Suppressor macrophage (primary cell): ENCODE measurements at places on chromosomes 2 and 18.

GRCh38 chr2:207632575-207633493, 7.6 kb upstream of the METTL21A start:
- DNase-seq = peak; percentile 84

DNA sequence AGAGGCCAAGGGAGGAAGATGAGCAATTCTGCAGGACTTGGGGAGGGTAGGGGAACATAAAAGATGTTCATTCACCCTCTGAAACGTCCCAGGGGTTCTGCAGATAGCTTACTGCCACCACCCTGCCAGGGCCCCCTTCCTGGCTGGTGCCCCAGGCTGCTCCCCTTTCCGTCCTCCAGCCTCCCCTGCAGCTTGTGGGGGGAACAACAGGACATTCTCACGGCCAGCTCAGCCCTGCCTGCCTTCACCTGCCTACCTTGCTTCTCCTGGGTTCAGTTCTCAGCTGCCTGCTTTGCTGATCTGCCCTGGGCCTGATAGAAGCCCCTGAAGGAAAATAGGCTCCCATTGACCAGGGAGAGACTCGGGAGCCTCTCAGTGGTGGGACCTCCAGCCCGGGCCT, 251.1 kb downstream of the CELF4 start:
- no peak for DNase-seq

DNA sequence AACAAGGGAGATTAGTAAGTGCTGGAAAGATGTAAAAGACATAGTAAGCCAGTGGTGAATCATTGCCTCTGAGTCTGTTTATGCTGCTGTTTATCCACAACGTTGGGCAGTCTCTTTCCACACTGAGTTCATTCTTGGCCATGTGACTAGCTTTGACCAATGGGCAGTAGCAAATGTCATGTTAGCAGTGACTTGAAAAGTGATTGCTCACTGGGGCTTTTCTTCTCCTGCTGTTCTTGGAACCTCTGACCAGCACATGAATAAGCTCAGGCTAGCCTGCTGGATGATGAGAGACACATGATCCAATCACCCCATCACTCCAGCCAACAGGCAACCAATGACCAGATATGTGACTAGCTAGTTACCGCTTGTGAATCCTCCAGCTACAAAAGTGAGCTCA, 360.4 kb downstream of the SLC4A3 start:
- DNase-seq = no peak

DNA sequence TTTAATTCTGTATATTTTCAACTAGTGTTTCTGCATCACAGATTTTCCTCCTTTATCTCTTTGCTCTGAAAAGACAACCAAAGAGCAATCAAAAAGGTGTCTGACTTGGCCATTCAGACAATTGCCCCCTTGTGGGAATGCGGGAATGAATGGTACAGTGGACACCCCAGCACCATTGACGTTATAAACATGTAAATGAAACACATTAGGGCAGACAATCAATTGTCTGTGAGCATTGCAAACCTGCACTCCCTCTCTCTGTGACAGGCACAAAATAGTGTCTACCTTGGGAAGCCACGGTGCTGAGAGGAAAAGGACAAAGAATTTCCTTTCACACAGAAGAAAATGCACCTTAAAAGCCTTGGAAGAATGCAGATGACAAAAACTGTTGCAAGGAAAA, 8.0 kb downstream of the ZEB2 start:
- no peak for DNase-seq

- DNase-seq = no peak
Measured at GRCh38 chr18:56740645-56741044, 89.5 kb downstream of the WDR7 start.

- no peak for DNase-seq
Measured at GRCh38 chr18:32326450-32327308, 136.8 kb downstream of the MEP1B start.

- DNase-seq = no peak
Measured at GRCh38 chr2:46818141-46818621, 97.4 kb downstream of the MCFD2 start.

DNA sequence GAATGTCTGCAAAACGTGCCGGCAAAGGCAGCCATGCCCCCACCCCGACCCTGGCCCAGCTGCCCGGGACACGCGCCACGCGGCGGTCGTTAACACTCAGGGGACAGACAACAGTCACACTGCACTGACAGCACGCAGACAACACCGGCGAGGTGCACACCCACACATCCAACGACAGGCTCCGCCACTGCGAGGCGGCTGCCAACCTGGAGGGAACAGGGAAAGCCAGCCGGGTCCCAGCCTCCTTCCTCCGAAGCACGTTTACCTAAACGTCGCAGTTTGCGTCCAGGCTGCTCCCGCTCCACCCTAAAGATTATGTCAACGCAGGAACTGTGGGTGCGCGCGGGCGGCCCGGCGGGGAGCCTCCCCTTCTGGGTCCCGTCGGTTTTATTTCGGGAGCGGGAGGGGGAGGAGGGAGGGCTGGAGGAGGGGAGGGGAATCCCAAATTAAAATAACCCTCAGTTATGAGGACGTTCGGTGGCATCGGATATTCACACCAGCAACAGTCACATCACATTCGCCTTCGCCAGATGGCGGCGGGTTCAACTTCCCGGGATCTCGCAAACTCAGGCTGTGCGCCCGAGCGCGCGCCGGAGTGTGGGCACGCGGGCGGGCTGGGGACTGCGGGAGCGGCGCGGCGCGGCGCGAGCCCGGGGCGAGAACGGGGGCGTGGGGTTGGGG, 644 bp downstream of the PTGR3 start:
- peak; percentile 74 for DNase-seq

DNA sequence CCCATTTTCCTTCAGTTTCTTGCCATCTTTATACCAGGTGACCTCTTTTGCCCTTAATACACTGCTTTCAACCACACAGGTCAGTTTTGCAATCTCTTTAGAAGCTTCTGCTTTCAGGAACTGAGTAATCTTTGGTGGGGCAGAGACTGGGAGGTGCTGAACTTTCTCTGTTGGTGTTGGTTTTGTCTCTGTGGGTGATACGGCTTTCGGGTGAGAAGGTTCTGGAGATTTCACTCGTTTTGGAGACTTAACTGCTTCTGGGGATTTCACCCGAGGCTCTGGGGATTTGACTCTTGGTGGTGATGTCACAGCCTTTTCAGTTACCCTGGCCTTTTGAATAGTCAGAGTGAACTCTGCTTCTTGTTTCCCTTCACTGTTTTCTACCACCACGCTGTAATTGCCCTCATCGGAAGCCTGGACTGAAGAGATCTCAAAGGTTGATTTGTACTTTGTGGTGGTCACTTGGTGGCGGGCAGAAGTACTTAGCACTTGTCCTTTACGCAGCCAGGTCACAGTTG, 50.4 kb downstream of the PLEKHA3 start:
- peak; percentile 78 for DNase-seq

DNA sequence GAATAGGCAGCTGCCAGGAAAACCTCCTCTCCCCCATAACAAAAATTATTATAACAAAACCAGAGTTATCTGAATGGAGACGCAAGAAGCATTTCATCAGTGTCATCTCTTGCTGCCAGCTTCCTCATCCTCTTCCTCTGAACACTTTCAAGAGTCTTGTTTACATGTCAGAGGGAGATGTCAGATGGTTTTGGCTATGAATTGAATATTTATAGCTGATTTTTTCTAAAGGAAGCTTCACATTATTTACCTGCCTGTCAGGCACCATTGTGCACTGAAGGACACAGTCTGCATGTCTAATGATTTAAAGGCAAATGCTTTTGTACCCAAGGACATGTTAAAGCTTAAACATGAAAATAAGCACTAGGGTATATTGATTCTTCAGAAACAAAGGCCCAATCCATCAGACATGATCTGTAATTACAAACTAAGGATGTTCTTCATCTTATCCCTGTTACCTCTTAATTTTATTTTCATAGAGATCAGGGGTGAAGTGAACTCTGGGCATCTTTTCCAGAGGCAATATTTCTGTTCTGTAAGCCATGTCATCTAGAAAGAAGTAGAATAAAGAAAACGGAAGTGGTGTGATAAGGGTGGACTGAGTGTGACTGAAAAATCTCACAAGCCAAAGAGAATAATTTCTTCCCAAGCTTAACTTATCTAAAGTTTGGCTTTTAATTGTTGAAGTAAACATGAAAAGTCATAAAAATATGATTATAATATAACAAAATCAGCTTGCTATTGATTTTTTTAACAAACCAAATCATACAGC, 168.7 kb downstream of the ANKRD44 start:
- DNase-seq = peak; percentile 31

- DNase-seq = no peak
Measured at GRCh38 chr18:37445836-37446235, 119.8 kb downstream of the CELF4 start.

DNA sequence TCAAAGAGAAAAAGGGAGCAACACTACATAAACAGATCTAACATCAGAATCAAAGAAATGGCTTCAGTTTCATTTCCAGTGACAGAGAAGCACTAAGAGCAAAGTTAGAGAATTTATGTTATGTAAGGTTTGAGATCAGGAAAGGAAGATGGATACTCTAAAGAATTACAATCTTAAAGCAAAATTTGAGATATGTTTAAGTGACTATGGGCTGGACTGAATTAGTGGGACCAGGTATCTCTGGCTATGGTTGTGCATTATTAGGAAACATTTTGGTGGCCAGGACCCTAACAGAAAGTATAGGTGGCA, 208.2 kb downstream of the CCDC178 start:
- DNase-seq = no peak

DNA sequence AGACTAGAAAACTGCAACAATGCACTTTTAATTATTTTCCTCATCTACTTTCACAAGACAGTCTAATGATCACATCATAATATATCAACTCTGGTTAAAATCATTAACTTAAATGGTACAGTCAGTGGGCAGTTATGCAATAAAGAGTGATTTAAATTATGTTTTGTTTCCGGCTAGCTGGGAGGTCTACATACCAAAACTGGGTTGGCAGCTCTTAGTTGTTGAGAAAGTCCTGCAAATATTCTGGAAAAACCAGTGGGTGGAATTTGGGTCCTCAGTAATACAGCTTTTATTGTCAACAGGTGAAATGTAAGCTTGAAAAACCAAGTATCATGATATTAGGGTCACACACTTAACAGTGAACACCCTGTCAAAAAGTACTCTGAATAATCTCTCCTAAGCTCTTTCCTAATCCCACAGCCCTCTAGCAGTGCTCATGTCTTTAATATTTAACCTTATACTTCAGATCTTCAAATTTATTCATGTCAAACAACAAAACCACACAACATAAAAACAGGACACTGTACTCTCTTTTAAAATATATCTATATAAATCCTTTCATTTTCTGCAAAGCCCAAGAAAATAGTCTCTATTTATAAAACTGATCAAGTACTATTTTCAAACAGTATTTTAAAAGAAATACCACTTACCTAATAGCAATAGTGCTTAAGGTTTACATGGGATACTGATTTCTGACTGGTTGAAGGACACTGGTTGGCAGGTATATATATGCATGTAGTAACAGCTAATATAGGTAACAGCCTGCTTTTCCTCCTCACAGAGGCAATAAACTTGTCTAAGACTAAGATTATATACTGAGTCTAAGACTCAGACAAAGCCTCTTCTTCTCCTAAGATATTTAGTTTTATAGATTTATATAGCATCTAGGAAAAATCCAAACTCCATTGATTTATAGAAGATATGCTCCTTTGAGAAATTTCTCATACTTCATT, 103.8 kb downstream of the GAREM1 start:
- DNase-seq = no peak

GRCh38 chr2:233418761-233419546, 64.7 kb downstream of the DGKD start:
- DNase-seq = peak; percentile 27

DNA sequence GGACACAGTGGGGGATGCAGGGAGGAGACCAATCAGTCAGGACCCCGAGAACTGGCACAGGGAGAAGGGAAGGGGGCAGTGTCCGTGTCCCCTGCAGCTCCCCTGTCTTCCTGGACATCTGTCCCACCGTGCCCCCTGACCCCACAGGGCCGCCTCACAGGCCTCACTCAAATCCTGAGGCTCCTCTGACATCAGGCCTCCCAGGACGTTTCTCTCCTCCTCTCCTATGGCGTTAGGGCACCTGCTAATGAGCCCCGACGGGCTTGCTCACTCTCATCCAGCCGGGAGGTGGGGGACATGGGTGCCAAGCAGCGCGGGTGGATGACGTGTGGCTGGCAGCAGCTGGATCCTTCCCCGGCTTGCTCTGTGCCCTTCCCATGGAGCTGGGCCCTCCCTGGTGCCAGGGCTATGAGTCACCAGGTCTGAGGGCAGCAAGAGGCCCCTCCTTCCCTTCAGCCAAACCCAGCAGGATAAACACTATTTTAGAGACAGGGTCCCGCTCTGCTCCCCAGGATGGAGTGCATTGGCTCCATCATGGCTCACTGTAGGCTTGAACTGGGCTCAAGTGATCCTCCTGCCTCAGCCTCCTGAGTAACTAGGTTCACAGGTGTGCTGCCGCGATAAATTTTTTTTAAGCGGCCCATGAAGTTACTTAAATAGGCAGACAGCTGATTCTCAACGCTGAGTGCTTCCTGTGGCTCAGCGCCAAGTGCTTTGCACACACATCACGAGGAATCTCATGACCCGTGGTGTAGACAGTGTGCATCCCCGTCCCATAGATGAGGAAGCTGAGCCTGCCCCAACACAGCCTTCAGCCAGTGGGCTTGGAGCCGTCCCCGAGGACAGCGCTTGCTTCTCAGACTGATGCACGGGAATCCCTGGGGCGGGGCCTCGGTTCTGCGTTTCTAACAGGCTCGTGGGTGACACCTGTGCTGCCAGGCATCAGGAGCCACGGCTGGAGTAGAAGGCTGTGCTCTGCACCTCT, 64.5 kb upstream of the HDAC4 start:
- peak; percentile 98 for DNase-seq

DNA sequence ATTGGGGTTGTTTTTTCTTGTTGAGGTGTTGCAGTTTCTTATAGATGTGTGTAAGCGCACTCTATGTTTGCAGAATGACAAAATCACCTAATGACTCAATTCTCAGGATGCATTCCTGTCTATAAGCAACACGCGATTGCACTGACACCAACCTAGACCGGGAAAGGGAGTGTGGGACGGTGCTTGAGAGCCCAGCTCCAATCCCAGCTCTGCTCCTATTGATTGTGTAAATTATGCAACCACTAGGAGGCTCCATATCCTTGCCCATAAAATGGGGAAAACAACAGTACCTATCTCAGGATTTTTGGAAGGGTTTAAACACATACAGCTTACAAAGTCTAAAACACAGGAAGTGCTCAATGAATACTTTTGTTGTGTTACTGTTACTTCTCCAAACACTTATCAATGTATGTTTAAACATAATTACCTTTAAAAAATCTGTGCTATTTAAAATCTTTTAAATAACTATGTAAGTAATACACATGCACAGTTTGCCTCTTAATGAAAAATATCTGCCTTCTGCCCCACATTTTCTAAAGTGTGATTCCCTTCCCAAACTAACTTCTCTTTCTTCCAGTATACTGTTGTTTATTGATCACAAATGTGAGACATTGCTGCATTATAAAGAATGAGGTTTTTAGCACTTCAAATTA, 132.5 kb downstream of the SPHKAP start:
- DNase-seq = peak; percentile 2

GRCh38 chr18:12416098-12416729, 8.5 kb downstream of the PRELID3A start:
- DNase-seq = no peak

DNA sequence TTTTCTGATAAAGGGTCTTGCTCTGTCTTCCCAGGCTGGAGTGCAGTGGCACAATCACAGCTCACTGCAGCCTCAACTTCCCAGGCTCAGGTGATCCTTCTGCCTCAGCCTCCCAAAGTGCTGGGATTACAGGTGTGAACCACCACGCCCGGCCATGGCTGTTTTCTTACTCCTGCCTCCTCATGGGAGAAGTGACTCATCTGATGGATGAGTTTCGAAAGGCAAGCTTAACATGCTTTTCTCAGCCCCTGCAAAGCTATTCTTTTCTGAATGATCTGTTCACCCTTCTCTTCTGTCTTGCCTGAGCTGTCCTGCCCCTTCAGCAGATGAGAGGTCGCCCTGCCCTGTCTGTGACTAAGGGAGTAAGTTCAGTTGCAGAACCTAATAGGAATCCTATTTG, 929 bp upstream of the CREG2 start:
- DNase-seq = no peak

GRCh38 chr2:10406016-10406415, 42.1 kb downstream of the ODC1 start:
- no peak for DNase-seq
